ENCODE measurements at places on chromosomes 11 and 22.

DNA sequence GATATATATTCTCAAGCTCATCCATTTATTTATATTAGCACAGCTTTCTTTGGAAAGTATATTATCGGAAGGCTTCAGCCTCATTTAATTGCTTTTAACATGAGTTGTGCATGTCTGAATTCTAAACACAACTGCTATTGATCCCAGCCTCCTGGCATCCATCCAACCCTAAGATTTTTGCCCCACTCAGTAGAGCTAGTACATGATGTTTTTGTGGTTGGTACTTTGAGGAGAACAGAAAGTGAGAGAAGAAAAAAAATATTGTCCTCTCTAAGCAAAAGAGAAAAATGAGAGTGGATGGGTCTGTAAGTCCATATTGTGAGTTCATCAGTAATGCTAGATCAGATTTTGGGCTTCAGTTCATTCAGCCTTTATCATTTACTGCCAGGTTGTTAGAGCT, 198.7 kb downstream of the DDX10 start:
- DNase-seq, result no peak

- DNase-seq, result no peak
Measured at GRCh38 chr22:45754822-45755221, 83.2 kb downstream of the ATXN10 start.

- DNase-seq, result no peak
Measured at GRCh38 chr11:2563213-2564007, 118.6 kb downstream of the KCNQ1 start.

GRCh38 chr11:11407065-11407762, 54.2 kb upstream of the CSNK2A3 start:
- DNase-seq, result no peak

DNA sequence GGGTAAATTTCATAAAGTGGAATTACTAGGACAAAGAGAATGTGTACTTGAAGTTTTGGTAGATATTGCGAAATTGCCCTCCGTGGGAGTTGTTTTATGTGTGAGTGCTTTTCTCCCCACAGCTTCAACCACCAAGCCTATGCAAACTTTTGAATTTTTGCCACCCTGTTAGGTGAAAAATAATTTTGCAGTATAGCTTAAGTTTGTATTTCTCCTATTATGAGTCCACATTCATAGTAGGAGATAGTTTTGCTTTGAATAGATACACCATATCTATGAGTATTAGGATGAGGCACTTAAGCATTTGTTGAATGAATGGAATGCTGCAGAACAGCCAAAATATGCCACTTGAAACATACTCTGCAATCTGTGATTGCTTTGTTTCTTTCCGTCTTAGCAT, 43.6 kb downstream of the UVRAG start:
- no peak for DNase-seq

DNA sequence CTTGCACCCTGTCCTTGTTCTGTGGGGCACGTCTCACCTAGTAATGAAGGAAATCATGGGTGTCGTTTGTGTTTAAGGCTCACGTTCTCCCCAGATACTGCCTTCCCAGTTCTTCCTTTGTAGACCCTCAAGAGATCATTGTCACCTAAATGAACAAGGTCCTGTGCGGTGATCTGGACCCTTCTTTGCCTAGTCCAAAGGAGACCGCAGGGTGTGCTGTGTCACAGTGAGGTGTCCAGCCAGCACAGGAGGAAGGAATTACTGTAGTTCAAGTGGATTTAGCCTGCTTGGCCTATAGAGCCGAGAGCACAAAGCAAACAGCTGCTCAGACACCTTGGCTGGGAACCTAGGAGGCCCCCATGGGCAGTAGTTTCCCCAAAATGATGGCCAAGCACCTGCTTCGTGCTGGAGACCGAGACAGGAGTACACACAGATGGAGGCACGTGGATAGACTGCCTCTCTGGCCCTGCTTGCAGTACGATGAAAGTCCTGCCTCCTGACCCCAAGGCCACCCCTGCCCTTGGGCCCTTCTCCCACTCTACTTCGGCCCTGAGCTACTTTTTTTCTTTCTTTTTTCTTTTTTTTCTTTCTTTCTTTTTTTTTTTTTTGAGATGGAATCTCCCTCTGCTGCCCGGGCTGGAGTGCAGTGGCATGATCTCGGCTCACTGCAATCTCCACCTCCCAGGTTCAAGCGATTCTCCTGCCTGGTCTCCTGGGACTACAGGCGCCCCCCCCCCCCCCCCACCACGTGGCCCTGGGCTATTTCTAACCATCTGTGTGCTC, 19.4 kb upstream of the PPFIA1 start:
- no peak for DNase-seq

GRCh38 chr11:133506023-133506422, 26.3 kb downstream of the OPCML start:
- no peak for DNase-seq

- DNase-seq, result no peak
Measured at GRCh38 chr11:45031912-45032519, 81.3 kb upstream of the TP53I11 start.

- no peak for DNase-seq
Measured at GRCh38 chr11:33334627-33335026, 77.4 kb downstream of the HIPK3 start.

DNA sequence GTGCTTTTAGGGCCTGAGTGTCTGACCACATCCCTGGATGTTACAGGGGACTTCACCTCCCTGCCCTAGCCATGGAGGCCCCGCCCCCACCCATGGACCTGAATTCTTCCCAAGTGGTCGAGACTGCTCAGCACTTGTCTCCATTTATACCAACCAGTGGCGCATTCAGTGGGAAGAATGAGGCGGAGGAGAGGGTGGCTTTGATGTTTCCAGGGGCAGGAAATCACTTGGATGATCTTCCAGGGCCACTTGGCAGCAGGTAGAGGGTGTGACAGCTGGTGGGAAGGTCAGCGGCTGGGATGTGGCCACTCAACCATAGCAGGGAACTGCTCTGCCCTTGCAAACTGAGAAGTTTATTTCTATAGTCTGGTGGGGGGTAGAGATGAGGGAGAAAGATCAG, 155.1 kb upstream of the BLID start:
- no peak for DNase-seq

DNA sequence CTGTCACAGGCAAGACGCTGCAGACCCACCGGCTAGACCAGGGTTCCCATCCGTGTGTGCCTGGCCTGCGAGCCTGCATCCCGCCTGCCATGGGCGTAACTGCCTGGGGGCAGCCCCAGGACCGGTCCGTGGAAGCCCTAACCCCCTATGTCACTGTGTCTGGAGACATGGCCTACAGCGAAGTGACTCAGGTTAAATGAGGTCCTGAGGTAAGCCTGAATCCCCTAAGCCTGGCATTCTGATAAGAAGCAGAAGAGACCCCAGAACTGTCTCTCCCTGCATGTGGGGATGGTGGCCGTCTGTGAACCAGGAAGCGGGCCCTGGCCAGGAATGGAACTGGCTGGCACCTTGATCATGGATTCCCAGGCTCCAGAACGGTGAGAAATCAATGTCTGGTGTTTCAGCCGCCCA, 570.1 kb downstream of the BRD1 start:
- DNase-seq, result no peak

GRCh38 chr11:128246810-128247594, 340.4 kb downstream of the ETS1 start:
- no peak for DNase-seq

DNA sequence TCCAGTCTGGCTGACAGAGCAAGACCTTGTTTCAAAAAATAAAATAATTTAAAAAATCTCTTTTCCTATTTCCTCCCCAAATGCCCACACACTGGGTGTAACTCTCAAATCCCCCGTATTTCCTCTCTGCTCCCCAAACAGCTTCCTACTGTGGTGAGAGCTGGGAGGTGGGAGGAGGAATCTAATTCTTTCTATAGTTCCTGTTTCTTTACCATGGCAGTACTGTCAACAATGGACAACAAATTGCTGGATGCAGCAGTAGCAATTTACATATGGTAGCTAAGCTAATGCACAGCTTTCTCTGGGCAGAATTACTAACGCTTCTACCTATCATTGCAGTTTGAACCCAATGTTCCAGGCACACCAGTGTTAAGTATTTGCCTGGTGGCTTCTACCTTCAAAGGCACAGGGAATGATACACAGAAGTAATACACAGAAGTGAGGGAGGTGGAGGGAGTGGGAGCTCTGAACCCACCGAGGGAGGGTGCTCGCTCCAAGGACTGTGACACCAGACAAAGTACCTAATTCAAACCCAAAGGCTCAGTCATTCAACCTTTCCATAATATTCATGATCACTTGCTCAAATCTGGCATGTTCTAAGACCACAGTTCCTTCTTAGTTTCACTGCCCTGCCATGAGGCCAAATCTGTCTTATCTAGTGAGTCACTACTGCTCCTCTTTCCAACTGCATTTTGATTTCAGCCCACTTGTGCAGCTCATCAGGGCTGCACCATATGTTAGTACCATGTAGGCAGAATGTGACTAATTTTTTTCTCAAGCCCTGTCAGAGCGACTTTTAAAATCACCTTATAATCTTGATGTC, 37.9 kb downstream of the CELF1 start:
- no peak for DNase-seq

DNA sequence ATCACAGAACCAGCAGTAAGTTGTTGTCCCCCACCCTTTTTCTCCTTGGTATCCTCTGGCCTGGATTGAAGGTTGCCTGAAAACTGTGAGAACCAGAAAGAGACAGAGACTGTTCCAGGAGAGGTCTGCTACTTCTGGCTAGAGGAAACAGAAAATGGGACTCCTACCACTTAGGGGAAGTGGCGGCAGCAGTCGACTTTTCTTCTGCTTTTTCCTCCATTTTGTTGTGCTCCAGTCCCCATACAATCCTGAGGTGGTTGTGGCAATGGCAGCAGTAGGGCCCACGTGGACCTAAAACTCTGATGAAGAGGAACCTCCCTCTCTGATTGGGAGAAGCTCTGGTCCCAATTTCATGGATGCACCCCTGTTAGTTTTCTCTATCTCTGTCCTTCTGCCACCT, 76.0 kb upstream of the SORL1 start:
- no peak for DNase-seq

- DNase-seq, result no peak
Measured at GRCh38 chr22:37358917-37359316, 68.4 kb downstream of the ELFN2 start.

GRCh38 chr22:44387486-44387885, 74.7 kb upstream of the SHISAL1 start:
- DNase-seq, result no peak
